WTC11 (cell line): ENCODE measurements at places on chromosomes 12 and 14. TPM values are rescaled to one million over a fixed set of nuclear protein-coding genes. Genes with fewer than 3 reads are reported as not detected.
A peak's percentile ranks its signal among the peaks of the same experiment; 100 is the strongest.

The TTLL5 gene
- total RNA-seq = 39.6 to 42.6 TPM (median 40.8 TPM) in 3 replicates

The LRRK2 gene
- 0.23 to 0.46 TPM (median 0.46 TPM) in 3 replicates for total RNA-seq

The BEGAIN gene
- total RNA-seq = 1.3 to 1.8 TPM (median 1.3 TPM) in 3 replicates

The SELPLG gene
- total RNA-seq = 0.18 to 0.46 TPM (median 0.21 TPM) in 3 replicates

The MYF6 gene
- 0.15 to 0.39 TPM in 2 of 3 replicates, not detected in the other for total RNA-seq

DNA sequence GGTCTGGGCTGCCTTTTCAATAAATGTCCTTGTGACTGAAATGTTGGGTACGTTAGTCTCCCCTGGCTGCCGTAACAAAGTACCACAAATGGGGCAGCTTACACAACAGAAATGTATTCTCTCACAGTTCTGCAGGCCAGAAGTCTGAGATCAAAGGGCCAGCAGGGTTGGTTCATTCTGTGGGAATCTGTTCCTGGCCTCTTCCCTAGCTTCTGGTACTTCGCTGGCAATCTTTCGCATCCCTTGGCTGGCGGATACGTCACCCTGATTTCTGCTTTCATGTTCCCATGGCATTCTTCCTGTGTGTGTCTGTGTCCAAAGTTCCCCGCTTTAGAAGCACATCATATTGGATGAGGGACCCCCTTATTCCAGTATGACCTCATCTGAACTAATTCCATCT is 95.8 kb upstream of the NCOR2 start:
- no peak overlapping the region for H3K27ac ChIP-seq
- H3K4me1 ChIP-seq = peaks cover 3% of the 10 kb centered on the region; the same call in 1 of the 2 replicates
- no peaks in the 10 kb centered on the region for H3K36me3 ChIP-seq
- DNase-seq = no peak

GRCh38 chr12:46944088-46944487 is 118.3 kb upstream of the SLC38A4 start:
- no peak for DNase-seq
- no peaks in the 10 kb centered on the region for H3K36me3 ChIP-seq
- H3K4me1 ChIP-seq = no peaks in the 10 kb centered on the region
- H3K4me3 ChIP-seq = no peak overlapping the region

DNA sequence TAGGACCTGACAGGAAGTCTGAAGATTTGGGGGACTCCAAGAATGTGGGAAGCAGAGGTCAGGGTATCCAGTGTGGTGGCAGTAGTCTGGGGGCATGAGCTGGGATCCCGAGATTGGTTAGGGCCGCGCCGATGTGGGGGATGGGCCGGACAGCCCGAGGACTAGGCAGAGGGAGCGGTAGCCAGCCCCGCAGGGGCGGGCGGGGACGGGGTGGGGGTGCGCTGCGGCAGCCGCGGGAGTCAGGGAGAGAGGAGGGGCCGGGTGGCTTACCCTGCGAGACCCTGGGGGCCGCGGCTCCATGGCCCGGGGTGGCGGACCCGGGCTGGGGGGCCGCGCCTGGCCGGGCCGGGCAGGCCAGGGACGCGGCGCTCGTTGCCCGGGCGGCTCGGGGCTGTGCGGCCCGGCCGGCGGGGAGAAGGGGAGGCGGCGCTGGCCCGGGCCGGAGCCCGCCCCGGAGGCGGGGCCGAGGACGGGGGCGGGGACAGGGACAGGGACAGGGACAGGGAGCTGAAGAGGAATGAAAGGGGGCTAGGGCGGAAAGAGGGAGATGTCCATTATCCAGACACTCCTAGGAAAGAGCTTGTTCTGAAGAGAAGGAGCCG is 5.6 kb downstream of the ZNF385A start:
- peaks cover 17% of the 10 kb centered on the region for H3K4me1 ChIP-seq
- H3K27ac ChIP-seq = no peak overlapping the region
- peak overlapping the region; percentile 82 for H3K4me3 ChIP-seq

GRCh38 chr14:65134651-65135579 is 32.6 kb upstream of the MAX start:
- no peak for DNase-seq
- H3K4me1 ChIP-seq = no peaks in the 10 kb centered on the region
- H3K27me3 ChIP-seq = no peaks in the 10 kb centered on the region
- no peak overlapping the region for H3K27ac ChIP-seq

GRCh38 chr12:49529414-49529813 is 9.4 kb upstream of the KCNH3 start:
- peaks cover 8% of the 10 kb centered on the region for H3K4me1 ChIP-seq
- DNase-seq = no peak
- H3K27me3 ChIP-seq = peaks cover 3% of the 10 kb centered on the region; the same call in 1 of the 2 replicates
- no peak overlapping the region for H3K4me3 ChIP-seq
- H3K27ac ChIP-seq = no peak overlapping the region
- peaks cover 21% of the 10 kb centered on the region for H3K36me3 ChIP-seq

DNA sequence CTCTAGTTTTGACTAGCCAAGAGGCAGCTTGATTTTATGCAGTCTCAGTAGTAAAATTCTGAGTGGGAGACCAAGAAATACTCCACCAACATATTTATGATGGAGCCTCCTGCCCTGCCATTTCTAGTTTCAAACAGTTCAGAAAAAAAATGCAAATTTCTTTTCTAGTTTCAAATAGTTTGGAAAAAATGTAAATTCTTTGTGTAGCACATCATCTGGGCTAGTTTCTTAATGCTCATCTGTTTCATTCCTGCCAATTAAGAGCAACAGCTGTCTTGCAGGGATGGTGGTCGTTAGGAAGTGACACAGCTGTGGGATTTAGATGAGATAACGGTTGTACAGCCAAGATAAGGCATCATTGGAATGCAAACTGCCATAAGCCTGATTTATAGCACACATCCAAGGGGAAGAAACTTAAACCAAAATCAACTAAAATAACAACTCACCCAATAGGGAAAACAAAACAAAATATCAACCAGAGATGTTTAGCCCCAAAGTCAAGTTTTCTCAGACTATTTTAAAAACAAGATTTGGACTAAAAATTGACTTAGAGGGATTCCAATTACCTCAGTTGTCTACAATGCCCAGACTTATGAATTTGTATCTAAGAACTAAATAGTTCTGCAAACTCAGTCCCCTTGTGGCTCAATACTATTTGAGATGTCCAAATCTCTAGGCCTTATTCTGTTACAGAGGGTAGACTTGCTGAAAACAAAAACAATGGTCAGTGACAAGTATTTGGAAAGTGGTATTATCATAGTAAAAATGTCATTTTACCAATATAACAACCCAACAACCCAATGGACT is 291.3 kb upstream of the ATP2B1 start:
- peaks cover 18% of the 10 kb centered on the region for H3K4me1 ChIP-seq
- H3K4me3 ChIP-seq = no peak overlapping the region
- DNase-seq = no peak
- H3K27me3 ChIP-seq = no peaks in the 10 kb centered on the region
- H3K27ac ChIP-seq = no peak overlapping the region

- DNase-seq = no peak
- H3K4me1 ChIP-seq = no peaks in the 10 kb centered on the region
- H3K27me3 ChIP-seq = no peaks in the 10 kb centered on the region
- H3K4me3 ChIP-seq = no peak overlapping the region
- no peak overlapping the region for H3K27ac ChIP-seq
Measured at GRCh38 chr12:19994968-19995367, 373.4 kb upstream of the PDE3A start.

- no peak for DNase-seq
- peak overlapping the region; percentile 90 for H3K4me3 ChIP-seq
- H3K27ac ChIP-seq = peak overlapping the region; percentile 99
- peaks cover 9% of the 10 kb centered on the region; the same call in 1 of the 2 replicates for H3K27me3 ChIP-seq
Measured at GRCh38 chr12:56361487-56362129, 1.0 kb downstream of the APOF start.

- DNase-seq = no peak
- H3K4me3 ChIP-seq = no peak overlapping the region
- H3K27ac ChIP-seq = no peak overlapping the region
- no peaks in the 10 kb centered on the region for H3K36me3 ChIP-seq
- no peaks in the 10 kb centered on the region for H3K27me3 ChIP-seq
- H3K4me1 ChIP-seq = peaks cover 20% of the 10 kb centered on the region
Measured at GRCh38 chr14:53855127-53855526, 101.5 kb downstream of the BMP4 start.

DNA sequence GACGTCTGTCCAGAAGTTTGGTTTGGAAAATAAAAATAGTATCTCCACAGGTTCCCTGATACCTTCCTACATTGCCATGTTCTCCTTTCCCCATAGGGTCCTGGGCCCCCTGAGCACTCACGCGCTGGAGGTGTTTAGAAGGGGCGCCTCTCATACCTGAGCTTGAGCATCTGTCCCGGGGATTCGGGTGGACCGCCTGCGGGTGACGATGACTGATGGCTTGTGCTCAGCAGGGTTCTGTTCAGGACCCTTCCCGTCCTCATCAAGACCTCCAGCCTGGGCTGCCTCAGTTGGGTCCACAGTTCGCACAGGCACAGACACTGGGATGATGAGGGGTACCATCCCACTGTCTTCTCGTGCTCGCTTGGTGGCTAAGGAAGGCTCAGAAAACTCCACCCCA is 22.7 kb upstream of the PNMA1 start:
- H3K4me1 ChIP-seq = peaks cover 19% of the 10 kb centered on the region
- H3K4me3 ChIP-seq = no peak overlapping the region
- no peaks in the 10 kb centered on the region for H3K27me3 ChIP-seq
- H3K36me3 ChIP-seq = peaks cover 14% of the 10 kb centered on the region

DNA sequence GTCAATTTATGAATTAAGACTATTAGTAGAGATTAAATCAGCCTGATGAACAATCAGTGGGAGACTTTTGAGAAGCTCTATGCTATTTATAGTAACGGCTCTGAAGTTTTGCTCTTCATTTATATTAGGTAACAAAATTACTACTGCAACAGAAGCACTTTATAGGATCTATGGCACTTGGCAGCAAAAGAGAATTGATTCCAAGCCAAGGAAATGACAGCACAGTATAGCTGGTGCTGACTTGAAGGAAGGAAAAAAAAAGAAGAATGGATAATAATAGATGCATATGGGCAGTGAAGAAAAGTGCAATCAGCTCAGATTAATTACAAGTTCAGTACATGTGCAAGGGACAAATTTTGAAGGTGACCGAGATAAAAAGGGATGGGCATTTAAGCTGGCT is 228.2 kb upstream of the PPFIA2 start:
- H3K27ac ChIP-seq = no peak overlapping the region
- no peaks in the 10 kb centered on the region for H3K27me3 ChIP-seq
- H3K4me3 ChIP-seq = no peak overlapping the region
- no peak for DNase-seq
- H3K36me3 ChIP-seq = peaks cover 4% of the 10 kb centered on the region; the same call in 1 of the 2 replicates

GRCh38 chr12:66589095-66589494 is 89.8 kb downstream of the GRIP1 start:
- peak overlapping the region; percentile 5; the same call in 1 of the 2 replicates for H3K27ac ChIP-seq
- peaks cover 22% of the 10 kb centered on the region for H3K4me1 ChIP-seq
- no peak for DNase-seq

DNA sequence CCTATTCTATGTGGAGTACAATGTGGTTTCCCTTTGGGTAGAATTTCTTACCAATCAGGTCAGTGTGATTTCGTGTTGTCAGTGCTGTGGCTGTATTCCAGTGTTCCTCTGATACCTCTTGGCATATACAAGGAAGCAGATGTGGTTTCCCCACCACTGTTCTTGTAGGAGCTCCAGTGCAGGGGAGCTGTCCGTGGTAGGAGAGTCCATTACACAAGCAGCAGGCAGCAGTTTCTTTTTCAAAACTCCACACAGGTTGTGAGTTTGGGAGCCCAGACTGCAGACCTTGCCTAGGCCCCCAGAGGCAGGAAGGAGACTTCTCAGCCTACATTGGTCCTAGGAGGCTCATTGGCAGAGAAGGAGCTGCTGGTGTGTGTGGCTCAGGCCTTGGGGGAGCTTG is 452.8 kb downstream of the AACS start:
- no peak overlapping the region for H3K27ac ChIP-seq
- no peak overlapping the region for H3K4me3 ChIP-seq
- no peaks in the 10 kb centered on the region for H3K27me3 ChIP-seq
- H3K4me1 ChIP-seq = no peaks in the 10 kb centered on the region

GRCh38 chr12:45168976-45169375 is 46.9 kb upstream of the ANO6 start:
- no peaks in the 10 kb centered on the region for H3K4me1 ChIP-seq
- H3K4me3 ChIP-seq = no peak overlapping the region
- H3K36me3 ChIP-seq = peaks cover 2% of the 10 kb centered on the region
- no peak overlapping the region for H3K27ac ChIP-seq
- no peaks in the 10 kb centered on the region for H3K27me3 ChIP-seq

DNA sequence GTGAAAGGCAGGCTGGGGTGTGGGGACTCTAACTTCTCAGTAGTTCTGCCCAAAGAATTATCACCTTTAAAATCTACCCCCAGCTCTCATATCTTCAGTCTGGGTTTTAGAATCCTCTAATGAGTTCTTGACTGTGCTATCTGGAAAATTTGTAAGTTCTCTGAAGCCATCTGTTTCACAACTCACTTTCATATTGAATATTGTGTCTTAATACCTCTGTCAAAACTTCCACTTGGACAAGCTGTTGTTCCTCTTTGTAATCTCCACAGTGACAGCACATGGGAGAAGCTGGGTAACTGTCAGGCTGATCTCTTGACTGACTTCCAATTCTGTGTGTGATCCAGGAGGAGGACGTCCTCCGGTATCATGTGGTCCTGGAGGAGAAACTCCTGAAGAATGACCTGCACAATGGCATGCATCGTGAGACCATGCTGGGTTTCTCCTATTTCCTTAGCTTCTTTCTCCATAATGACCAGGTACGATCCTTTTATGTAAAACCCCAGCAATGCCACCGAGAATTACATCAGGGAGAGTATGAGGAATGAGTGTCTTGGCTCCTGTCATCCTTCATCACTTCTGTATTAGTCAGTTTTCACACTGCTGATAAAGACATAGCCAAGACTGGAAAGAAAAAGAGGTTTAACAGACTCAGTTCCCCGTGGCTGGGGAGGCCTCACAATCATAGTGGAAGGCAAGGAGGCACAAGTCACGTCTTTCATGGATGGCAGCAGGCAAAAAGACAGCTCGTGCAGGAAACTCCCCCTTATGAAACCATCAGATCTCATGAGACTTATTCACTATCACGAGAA is 111.9 kb downstream of the STAB2 start:
- no peak for DNase-seq
- no peak overlapping the region for H3K4me3 ChIP-seq
- no peaks in the 10 kb centered on the region for H3K4me1 ChIP-seq
- no peaks in the 10 kb centered on the region for H3K36me3 ChIP-seq

GRCh38 chr12:57242691-57243454 is 8.1 kb downstream of the STAC3 start:
- H3K27ac ChIP-seq = peak overlapping the region; percentile 95
- H3K36me3 ChIP-seq = no peaks in the 10 kb centered on the region
- DNase-seq = peak; percentile 97
